NCI-H1694 (cell line): ENCODE measurements at places on chromosomes 2 and 18.

DNA sequence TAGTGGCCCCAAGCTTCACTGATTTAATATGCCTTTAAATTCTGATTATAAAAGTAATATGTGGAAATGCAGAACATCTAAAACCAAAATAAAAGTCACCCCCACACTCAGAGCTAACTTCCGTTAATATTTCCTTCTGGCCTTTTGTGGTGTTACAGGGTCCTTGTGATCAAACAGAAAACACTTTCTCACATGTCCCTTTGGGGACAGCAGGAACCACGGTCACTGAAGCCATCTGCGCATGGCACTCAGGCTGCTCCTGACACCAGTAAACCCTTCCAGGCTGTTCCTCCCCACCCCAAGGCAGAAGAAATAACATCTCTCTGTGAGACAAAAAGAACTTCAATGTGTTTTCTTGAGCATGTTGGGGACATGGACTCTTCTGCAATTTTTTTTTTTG lies 25.1 kb upstream of the GPR17 start:
- no peak for DNase-seq

GRCh38 chr2:150136401-150136800 lies 351.1 kb downstream of the RND3 start:
- no peak for DNase-seq

- no peak for DNase-seq
Measured at GRCh38 chr2:226790431-226790830, 9.2 kb downstream of the IRS1 start.

DNA sequence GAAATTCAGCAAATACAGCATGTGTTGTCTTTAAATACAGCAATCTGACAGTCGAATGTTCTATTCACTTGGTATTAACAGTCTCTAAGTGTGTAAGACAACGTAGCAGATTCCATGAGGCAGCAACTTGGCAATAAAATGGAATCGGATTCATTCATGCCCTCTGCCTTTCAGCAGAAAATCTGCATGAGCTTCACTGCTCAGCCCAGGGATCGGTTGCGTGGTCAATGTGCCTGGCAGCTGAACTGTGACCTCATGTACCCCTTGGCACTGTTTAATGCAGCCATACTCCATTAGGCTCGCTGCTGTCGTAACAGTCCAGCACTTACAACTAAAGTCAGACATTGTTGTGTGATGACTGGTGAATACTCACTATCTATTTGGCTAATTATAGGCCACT lies 17.7 kb upstream of the RGPD4 start:
- DNase-seq = no peak

- DNase-seq = no peak
Measured at GRCh38 chr2:30218814-30219213, 12.5 kb upstream of the LBH start.

DNA sequence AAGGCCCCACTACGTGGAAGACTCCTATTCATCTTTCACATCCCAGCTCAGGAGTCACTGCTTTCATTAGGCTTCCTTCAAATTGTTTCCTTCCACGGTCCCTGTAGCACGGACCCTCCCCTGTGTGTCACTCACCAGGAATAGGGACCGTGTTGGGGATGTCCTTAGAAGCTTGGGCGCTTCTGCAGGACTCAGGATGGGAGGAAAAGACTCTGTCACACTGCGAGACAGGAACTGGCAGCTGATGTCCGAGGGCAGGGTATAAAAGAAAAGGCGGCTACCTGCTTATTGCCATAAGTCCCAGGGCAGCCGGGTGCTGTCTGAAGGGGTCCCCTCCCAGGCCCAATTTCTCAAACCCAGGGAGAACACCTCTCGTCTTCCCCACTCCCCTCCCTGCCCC lies 79.1 kb downstream of the BCL2L11 start:
- DNase-seq = no peak

DNA sequence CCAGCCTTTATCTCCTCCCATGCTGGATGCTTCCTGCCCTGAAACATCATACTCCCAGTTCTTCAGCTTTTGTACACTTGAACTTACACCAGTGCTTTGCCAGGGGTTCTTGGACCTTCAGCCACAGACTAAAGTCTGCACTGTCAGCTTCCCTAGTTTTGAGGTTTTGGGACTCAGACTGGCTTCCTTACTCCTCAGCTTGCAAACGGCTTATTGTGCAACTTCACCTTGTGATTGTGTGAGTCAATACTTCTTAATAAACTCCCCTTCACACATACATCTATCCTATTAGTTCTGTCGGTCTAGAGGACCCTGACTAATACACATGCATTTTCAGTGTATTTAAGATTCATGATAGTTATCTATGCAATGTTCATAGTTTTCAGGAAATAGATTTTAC lies 35.8 kb upstream of the ZNF804A start:
- no peak for DNase-seq

DNA sequence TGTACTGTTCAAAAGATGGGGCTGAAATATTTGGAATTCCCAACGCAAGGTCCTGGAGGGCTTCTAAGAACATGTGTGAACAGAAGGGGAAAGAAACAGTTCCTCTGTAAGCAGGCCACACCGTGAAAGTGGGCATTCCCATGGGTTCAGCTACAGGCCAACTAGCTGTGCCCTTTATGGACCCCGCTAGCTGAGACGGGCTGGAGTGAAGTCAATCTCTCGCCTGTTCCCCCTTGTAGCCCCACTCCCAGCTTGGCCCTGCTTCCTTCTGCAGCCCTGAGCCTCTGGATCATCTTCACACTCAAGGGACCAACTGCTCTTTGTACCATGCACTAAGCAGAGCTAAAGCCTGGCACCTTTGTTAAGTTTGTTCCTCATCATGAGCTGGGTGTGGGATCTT lies 55.4 kb downstream of the POLR1A start:
- DNase-seq = no peak

DNA sequence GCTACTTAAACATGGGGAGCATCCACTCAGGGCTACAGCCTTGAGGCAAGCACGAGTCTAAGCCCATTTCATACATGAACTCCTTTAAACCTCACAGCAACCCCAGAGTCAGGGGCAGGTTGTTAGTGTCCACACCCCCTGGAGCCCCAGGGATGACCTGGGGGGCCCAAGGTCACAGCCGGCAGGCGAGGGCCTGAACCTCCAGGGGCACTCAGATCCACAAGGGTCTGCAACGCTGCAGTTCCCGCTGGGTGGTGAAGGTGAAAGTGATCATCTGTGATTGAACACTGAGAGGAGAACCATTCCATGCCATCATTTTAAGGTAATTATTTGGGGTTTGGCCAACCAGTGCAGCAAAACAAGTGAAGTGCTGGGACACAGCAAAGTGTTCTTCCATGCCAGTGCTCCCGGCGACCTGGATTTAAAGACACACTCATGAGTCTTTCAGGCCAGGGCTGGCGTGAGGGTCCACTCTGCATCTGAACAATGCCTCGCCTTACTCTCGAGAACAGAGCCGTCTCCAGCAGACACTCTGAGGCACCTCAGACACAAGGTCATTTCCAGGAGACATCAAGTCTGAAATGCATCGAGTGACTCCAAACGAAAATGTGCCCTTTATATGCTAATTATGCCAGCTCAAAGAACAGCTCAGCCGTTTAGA lies 61.6 kb upstream of the SNTG2 start:
- DNase-seq = no peak

GRCh38 chr2:26754972-26755670 lies 9.0 kb upstream of the SLC35F6 start:
- no peak for DNase-seq

- no peak for DNase-seq
Measured at GRCh38 chr2:46964835-46965560, 49.4 kb upstream of the MCFD2 start.

DNA sequence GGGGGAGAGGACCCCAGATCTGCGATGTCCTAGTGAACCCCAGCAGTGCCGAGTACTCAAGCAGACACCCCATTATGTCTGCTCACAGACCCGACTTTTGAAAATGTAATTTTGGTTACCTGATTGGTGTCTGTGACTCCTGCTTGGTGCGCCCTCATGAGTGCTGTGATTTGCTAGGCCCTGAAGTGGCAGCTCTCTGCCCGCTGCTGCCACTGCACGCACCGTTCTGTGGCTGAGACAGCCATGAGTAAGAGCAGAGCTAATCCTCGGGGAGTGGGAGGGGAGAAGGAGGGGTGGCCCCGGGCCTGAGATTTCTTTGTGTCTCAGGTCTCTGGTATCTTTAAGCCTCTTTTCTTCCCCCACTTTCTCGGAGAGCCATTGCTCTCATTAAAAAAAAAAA lies 18.2 kb downstream of the FHOD3 start:
- no peak for DNase-seq

- DNase-seq = no peak
Measured at GRCh38 chr2:190318514-190318913, 1.1 kb downstream of the HIBCH start.

DNA sequence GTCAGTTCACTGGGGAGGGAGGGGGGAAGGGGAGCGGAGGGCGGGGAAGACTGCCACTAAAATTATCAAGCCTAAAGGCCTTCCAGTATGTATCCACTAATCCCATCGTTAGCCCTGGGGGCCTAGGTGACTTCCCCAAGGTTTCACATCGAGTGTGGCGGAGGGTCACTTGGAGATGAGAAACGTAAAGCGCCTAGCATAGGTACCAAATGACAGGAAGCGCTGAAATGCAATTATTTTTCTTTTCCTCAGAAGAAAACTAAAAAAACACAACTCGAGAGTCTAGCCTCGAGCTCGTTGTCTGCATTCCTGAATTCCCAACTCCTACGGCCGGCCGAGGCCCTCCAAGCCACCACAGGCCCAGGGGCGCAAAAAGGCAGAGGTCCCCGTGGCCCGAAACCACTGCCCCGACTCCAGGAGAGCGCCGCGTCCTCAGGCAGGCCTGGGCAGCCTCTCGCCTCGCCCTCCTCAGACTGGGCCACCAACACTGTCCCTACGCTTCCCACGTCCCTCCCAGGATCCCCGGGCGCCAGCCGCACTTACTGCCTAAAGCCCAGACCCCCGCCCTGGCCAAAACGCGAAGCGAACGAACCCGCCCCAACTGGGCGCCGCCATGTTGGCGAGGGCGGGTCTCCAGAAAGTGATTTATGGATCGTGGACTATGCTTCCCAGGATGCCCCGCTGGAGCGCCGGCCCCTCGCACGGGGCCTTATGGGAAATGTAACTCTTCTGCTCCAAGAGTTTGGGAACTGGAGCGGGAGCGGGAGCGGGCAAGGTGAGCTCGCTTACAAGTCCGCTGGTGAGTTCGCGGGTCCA lies at the start of gene USP40:
TSS of gene USP40 (minus strand) at position 642 of the 816 bp plus-strand sequence. CDS start 1,228 bp downstream, outside the sequence.
- DNase-seq = peak; percentile 89

- DNase-seq = no peak
Measured at GRCh38 chr2:189608170-189608569, 27.6 kb upstream of the SLC40A1 start.

- no peak for DNase-seq
Measured at GRCh38 chr2:225124311-225125017, 82.2 kb upstream of the DOCK10 start.

DNA sequence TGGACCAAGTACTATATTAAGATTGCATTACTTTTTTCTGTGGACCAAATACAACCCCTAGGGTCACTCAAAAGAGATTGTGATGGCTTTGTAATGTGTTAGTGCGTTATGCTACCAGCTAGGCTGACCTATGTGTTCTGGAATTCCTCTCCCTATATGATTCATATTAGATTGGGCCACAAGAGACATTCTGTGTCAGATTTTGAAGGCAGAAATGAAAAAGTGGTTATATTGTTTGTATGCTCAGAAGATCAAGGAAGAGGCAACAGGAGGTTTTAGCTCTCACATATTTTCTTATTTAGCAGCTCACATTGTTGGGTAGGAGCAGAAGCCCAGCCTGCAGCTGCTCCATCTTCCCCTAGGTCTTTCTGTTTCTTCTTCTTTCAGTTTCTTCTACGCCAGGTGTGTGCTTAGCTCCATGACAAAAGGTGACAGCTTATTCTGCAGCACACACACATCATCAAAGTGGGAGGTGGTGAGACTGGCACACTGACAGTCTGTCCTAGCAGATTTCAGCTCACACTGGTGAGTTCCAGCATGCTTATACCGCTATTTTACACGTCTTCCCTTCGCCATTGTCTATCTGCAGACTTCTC lies 156.8 kb upstream of the UBE2E3 start:
- no peak for DNase-seq

GRCh38 chr2:128388499-128388941 lies 69.9 kb upstream of the HS6ST1 start:
- DNase-seq = no peak

GRCh38 chr2:98028931-98029717 lies 33.4 kb upstream of the TMEM131 start:
- no peak for DNase-seq

GRCh38 chr2:28610583-28611201 lies 114.8 kb downstream of the PLB1 start:
- DNase-seq = no peak

- no peak for DNase-seq
Measured at GRCh38 chr18:62336618-62337017, 11.5 kb downstream of the TNFRSF11A start.

- no peak for DNase-seq
Measured at GRCh38 chr2:237043866-237044265, 41.8 kb upstream of the COPS8 start.

GRCh38 chr2:66095820-66096345 lies 339.0 kb upstream of the MEIS1 start:
- no peak for DNase-seq

DNA sequence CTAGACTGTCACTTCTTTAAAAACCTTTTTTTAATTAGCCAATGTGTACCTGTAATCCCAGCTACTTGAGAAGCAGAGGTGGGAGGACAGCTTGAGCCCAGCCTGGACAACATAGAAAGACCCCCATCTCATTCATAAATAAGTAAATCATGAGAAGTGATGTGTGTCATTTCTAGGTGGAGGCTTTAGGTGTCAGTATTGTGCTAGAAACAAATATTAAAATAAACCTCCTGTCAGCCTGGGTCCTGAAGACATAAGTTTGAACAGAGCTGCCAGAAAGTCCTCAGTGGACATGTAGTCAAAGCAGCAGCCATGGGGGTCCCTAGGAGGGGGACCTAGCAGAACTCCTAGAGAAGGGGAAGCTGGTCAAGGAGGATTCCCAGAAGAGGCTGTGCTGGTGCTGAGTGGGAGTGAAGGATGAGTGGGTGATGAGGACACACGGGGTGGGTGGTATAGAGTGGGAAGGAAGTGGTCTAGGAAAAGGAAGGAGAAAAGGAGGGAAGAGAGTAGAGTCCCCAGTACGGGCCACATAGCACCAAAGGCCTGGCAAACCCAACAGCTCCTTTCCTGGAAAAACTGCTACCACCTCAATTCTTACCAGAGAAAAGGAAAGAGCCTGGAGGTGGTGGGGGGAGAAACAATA lies 316.6 kb upstream of the NCKAP5 start:
- peak; percentile 16 for DNase-seq

- DNase-seq = no peak
Measured at GRCh38 chr18:77145364-77145901, 12.8 kb upstream of the MBP start.

GRCh38 chr2:208294482-208295024 lies 28.5 kb downstream of the PIKFYVE start:
- no peak for DNase-seq

- DNase-seq = no peak
Measured at GRCh38 chr2:206408323-206409320, 34.7 kb upstream of the ADAM23 start.

GRCh38 chr18:33115917-33116316 lies 324.6 kb downstream of the CCDC178 start:
- DNase-seq = no peak

GRCh38 chr18:31942291-31942998 lies 483 bp downstream of the TRAPPC8 start:
- no peak for DNase-seq
